ENCODE measurements at places on chromosomes 1 and 21. TPM values are rescaled to one million over a fixed set of nuclear protein-coding genes. Genes with fewer than 3 reads are reported as not detected.

Gene TCHH
- not detected for total RNA-seq

Gene LIPI
- not detected for total RNA-seq

Gene CDK18
- 1.3 TPM for total RNA-seq

Gene MPC2
- 47.6 TPM for total RNA-seq

Gene TMEM269
- 0.15 TPM for total RNA-seq

Gene NDUFS5
- total RNA-seq, result 570 TPM

Gene TTC22
- total RNA-seq, result under 0.01 TPM
